Right renal pelvis (tissue), 4 donors: ENCODE measurements at places on chromosomes 7 and 10.

GRCh38 chr7:30466266-30466665 lies 12.3 kb downstream of the NOD1 start:
- no peak for DNase-seq

DNA sequence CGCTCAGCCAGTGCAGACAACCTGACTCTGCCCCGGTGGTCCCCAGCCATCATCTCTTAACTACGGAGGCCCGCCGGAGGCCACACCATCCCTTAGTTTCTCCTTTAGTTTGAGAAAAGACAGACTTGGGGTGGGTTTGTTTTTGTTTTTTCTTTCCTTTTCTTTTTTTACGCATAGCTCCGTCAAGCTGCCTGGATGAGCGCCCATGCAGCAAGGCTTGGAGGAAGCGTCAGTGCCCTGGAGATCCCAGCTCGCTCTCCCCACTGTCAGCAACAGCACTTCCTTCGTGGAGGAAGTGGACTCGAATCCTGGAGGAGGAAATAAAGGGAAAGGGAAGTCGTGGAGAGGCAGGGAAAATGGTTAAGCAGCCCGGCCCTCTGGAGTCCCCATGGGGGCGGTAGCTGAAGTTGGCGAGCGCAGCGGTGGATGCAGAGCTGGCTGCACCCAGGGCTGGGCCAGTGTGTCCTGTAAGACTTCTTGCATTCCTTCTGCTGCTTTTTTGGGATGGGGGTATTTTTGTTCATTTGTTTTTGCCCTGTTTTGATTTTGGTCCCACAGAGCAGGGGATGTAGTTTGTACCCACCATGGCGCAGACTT lies 35.9 kb upstream of the GJD4 start:
- DNase-seq, result no peak

DNA sequence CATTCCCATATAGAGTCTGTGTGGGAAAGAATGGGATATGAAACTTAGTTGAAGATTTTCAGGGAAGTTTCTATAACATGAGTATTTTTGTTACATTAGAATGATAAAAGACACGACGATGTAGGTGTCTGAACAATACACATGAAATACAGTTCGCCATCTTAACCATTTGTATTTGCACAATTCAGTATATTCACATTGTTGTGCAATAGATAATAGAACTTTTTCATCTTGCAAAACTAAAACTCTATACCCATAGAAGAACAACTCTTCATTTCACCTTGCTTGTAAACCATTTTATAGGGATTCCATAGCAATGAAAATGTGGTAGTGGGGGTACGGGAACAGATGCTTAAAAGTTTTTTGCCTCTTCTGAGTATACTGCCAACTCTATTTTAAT lies 32.8 kb downstream of the SLC39A12 start:
- DNase-seq, result no peak

GRCh38 chr7:143239813-143240212 lies 18.0 kb downstream of the TAS2R40 start:
- DNase-seq, result no peak

GRCh38 chr7:105611856-105612775 lies 30.8 kb upstream of the EFCAB10 start:
- DNase-seq, result no peak

DNA sequence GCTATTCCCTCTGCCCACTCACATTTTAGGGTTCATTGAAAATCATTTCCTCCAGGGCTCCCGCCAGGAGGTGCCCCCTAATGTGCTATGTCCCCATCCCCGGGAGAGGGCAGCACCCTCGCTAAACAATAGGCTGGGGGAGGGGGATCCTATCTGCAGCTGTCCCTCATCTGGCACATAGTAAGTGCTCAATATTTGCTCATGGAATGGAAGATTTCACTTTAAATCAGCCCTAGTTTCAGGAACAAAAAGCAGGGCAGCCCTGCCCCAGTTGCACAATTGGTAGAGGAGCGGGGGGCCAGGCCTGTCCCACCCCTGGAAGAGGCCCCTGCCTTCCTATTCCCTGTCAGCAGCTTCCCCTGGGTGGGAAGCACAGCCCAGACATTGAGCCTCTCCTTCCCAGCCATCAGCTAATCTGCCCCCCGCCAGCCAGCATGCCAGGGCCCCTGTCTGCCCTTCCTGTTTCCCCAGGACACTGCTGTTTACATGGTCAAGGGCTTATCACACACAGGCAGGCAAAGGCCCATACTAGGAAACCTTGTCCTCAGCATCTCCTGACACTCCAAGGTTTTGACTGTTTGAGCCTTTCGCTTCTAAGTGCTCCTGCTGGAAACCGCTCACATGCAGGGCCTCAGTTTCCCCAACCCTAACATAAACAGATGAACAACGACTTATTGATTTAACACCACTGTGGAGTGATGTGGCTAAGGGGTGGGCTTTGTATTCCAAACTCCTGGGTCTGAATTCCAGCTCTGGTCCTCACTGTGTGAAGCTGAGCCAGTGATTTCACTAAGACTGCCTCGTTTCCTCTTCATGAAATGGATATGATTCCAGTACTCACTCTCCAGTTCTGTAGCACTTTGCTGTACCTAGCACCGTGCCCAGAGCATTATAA lies 130.7 kb upstream of the ZMIZ1 start:
- DNase-seq, result no peak

- no peak for DNase-seq
Measured at GRCh38 chr7:149626972-149627371, 129.4 kb upstream of the ZNF746 start.

- DNase-seq, result no peak
Measured at GRCh38 chr10:11225935-11226334, 208.3 kb downstream of the CELF2 start.

- DNase-seq, result no peak
Measured at GRCh38 chr10:48926764-48927540, 12.7 kb downstream of the LRRC18 start.

- DNase-seq, result peak; percentile 38
Measured at GRCh38 chr10:102501201-102502028, 1.1 kb downstream of the ACTR1A start.
